Epithelial cell of proximal tubule (primary cell): ENCODE measurements at places on chromosomes 11 and 22. TPM values are rescaled to one million over a fixed set of nuclear protein-coding genes. Genes with fewer than 3 reads are reported as not detected.

GRCh38 chr11:68113986-68114385, 7.2 kb downstream of the CHKA start:
- DNase-seq = no peak

DNA sequence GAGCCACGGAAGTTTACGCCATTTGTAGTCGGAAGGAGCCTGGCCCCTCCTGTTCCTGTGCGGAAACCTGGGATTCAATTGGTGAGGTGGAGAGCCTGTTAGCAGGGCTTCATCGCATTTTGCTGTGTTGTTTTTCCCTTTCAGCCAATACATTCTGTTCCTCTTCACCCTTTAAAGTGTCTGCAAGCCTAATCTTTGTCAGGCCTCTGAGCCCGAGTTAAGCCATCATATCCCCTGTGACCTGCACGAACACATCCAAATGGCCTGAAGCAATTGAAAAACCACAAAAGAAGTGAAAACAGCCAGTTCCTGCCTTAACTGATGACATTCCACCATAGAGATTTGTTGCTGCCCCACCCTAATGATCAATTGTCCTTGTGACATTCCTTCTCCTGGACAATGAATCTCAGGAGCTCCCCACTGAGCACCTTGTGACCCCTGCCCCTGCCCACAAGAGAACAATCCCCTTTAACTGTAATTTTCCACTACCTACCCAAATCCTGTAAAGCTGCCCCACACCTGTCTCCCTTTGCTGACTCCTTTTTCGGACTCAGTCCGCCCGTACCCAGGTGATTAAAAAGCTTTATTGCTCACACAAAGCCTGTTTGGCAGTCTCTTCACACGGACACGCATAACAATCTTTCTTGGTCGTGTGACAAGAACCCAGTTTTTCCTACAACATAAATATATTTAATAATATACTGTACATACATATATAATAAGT, 37.1 kb upstream of the MMP12 start:
- DNase-seq = no peak

GRCh38 chr11:86091566-86091965, 22.7 kb upstream of the PICALM start:
- DNase-seq = no peak

DNA sequence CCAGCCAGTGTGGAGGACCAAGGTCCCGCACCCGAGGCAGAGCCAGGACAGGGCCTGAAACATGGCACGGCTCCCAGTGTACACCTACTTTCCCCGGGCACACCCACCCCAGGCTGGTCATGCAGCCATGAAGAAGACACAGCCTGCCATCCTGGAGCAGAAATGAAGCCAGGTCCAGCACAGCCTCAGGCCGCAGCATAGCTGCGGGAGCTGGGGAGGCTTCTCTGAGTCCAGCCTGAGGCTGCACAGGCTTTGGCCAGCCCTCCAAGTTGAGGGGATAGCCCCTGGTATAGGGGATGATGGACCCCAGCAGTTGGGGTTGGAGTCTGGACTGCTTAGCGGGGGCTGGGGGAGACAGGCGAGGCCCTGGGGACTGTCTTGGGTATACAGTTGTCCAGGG, 2.9 kb upstream of the HDAC10 start:
- no peak for DNase-seq

DNA sequence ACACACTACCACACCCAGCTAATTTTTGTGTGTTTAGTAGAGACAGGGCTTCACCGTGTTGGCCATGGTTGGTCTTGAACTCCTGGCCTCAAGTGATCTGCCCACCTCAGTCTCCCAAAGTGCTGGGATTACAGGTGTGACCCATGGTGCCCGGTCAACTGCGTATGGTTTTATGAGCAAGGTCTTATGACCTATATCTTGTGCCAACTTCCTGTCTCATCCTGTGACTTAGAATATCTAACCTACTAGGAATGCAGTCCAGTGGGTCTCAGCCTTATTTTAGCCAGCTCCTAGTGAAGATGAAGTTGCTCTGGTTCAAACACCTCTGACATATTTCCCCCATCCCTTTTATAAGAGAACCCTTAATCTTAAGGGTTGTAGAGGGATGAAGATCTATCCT, 66.1 kb upstream of the OR5AN1 start:
- DNase-seq = peak; percentile 20

DNA sequence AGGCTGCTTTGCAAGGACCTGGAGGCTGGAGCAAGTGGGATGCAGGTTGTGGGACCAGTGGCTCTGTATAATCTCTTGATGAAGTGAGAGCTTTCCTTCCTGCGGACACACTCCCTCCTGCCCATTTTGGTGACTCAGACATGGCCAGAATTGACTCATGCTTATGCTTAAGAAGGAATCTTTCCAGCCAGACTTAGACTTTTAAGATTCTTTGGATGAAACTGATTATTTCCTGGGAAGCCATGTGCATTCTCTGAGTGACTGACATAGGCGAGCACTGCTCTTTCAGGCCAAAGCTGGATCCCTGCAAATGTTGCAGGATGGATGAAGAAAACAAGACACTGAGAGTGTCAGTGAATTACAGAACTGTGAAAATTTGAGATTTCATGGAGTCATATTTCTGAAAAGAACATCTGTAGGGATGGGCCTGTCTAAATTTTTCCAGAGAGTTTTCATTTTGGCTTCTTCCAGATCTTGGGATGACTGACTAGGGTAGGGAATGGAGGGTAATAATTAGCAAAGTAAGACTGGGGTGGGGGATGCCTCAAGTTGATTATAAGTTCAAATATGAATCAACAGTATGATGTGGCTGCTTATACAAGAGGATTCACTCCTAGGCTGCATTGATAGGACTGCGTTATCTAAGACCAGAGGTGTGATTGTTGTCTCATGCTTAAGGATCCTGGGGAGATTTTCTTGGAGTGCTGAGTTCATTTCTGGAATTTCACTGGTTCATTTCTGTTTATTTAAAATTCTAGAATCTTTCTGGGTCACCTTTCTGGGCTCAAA, 195.8 kb downstream of the HIPK3 start:
- DNase-seq = no peak

- no peak for DNase-seq
These were observed 9.3 kb downstream of the OSBPL5 start for GRCh38 chr11:3155691-3156258.

- no peak for DNase-seq
These were observed 46.9 kb downstream of the MSANTD4 start for GRCh38 chr11:105975128-105975527.

GRCh38 chr11:28621753-28622152, 513.6 kb downstream of the METTL15 start:
- DNase-seq = no peak

GRCh38 chr22:22410121-22410520, 98.4 kb downstream of the ZNF280B start:
- DNase-seq = no peak

DNA sequence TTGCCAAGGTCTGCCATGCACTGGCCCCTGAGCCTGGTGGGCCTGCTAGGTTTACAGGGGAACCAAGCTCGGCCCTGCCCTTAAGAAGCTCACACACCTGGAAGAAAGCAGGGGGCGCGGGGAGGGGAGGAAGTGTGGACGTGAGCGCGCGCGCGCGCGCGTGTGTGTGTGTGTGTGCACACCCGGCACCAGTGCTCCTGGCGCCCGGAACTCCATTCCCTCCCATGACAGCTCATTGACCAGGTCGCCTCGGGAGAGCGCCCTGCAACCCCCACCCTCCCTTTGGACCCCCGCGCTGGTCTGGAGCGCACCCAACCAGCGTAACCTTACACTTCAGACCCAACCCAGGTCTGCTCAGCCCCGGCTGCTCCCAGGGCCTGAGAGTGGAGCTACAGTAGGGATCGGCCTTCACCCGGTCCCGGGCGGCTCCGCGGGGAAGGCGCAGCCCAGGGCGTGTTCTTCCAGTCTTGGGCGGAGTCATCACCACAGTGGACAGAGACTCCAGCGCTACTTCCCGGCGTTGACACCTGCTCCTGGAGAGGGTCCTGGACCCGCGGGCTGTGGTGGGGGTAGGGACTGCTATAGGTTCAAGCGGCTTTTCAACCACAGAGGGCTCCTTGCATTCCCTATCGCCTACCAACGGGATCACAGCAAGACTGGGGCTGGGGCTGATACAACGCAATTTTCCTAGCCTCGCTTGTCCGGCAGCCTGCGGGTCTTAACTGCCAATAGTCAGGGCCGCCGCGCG, 1.5 kb downstream of the GALNT18 start:
- no peak for DNase-seq

DNA sequence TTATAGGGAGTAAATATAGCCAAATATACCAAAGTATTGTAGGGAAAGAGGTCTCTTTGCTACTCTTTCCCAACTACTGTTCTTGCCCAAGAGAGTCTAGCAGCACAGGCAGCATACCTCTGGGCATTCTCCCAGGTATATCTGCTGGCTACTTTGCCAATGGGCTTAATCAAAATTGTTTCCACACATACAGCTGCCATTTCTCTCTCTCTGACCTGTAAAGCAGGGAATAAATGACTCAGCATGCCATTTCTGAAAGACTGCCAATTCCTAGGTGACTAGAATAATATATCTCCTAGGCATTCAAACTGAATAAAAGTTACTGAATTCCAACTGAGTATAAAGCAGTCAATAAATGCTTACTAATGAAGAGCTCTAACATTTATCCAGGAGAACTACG, 44.6 kb downstream of the RDX start:
- peak; percentile 68 for DNase-seq

DNA sequence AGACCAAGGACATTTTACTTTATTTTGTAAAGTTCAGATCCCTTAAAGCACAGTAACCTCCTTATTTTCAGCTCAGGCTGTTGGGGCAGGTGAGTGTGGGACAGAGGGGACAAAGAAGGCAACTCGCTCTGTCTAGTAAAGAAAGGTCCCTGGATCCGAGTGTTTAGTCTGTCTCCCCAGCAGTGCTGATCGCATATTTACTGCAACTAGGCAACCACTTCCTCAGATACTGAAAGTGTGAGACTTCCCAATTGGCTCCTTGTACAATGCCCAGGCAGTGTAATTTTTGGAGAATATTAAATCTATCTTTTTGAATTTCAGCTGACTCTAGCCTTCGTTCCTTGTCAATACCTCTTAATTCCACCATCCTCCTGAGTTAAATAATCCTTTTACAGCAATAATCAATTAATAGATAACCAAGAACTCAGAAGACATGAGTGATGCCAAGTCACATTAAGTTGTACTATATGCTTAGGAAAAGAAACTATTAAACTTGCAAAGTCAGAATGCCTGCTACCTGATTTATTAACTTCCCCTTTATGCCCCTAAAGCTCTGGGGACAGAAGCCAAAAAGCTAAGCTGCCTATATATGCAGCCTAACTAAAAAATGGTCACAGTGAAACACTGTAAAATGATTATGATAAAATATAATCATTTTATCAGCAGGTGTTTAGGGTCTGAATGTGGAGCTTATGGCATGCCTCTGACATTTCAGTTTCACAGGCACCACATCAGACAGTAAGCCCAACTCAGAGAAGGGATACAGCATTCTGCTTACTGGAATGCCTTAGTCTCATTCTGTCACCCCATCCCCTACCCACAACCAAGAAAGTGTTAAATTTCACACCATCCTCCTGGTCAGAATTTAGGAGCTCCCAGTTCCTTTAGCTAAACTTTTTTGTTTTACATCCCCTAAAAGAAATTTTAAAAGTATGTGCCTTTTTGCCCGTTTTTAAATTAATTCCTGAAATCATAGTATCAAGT, 138.7 kb downstream of the TRIM44 start:
- no peak for DNase-seq

- DNase-seq = peak; percentile 6
These were observed 380.7 kb downstream of the MN1 start for GRCh38 chr22:27420817-27421361.

GRCh38 chr22:31179345-31179744, 19.4 kb downstream of the RNF185 start:
- DNase-seq = peak; percentile 56

- DNase-seq = no peak
These were observed 1.6 kb downstream of the SESN3 start for GRCh38 chr11:95229199-95229992.

Gene PACS1
- total RNA-seq = 17.5 and 24.9 TPM in 2 replicates

Gene CADM1
- total RNA-seq = 21.3 and 36.3 TPM in 2 replicates

Gene OR10A4
- not detected in 2 replicates for total RNA-seq

Gene OR51V1
- total RNA-seq = not detected in 2 replicates

Gene EFCAB6
- total RNA-seq = 0.07 and 0.23 TPM in 2 replicates

Gene DEFB131B
- not detected in 2 replicates for total RNA-seq

Gene ARHGAP42
- 8.0 and 14.4 TPM in 2 replicates for total RNA-seq

Gene SLC7A4
- total RNA-seq = 0.29 and 1.8 TPM in 2 replicates

Gene NDUFC2
- 159 and 164 TPM in 2 replicates for total RNA-seq

Gene MS4A1
- not detected in 2 replicates for total RNA-seq

Gene OR52H1
- not detected in 2 replicates for total RNA-seq
